Body of pancreas (tissue), 4 donors: ENCODE measurements at places on chromosomes 6 and 20.

DNA sequence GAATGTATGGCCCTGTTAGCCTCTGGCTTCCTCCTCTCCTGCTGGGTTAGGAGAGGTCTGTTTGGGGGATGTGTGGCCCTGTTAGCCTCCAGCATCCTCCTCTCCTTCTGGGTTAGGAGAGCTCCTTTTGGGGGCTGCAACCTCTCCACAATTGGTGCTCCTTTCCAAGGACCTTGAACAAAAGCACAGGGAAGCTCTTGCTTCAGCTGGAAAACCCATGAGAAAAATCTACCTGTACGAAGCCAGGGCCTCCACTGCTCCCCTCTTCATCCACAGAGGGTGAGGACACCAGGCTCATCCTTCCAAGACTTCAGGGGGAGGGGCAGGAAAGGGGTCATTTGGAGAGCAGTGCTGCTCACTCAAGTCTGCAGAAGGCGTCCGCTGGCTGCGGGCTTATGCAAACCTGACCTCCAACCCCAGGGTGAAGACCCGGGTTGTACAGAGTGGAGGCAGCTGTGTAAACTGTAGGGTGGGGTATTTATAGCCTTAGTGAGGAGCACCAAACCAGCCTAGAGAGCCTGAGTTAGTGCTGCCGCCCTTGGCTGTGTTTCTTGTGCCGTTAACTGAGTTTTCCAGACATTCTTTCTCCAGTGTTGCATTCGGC, 62.1 kb downstream of the SLC24A3 start:
- DNase-seq = no peak

DNA sequence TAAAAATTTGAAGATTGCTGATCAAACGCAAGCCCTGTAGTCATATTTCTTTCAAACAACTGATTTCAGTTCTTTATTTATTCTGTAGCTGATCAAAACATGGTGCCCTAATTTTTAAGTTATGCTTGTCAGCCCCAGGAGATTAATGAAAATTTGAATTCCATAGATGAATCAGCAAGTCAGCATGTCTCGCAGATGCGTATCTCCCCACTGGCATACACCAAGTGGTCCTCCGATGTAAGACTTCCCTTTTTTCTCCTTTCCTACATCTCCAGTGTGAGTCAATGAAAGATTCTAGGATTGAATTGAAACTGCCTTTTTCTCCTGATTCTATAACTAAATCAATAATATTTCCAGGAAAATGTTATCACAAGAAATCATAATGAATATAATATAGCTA, 539.6 kb upstream of the NOX3 start:
- no peak for DNase-seq

DNA sequence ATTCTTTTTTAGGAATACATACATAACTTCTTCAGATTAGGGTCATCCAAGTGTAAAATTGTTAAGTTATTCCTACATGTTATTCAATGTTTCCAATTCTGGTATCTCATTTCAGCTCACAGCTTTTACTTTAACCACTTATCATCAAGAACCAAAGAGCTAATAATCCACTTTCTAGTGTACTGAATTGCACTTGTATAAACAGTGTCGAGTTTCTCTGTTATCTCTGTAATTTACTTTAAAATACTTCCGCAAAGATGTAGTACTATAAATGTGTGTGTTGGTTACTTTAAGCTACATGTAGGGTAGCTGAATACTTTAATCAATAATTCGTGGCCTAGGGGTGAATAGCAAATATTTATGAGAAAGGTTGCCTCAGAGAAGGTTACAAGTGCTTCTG, 8.8 kb upstream of the GJA1 start:
- DNase-seq = no peak

- no peak for DNase-seq
These were observed 8.5 kb downstream of the HM13 start for GRCh38 chr20:31522731-31523130.

- peak; percentile 31 for DNase-seq
These were observed 126.7 kb downstream of the BCAS1 start for GRCh38 chr20:53943522-53944291.
